ENCODE measurements at places on chromosomes 11 and 22.
A peak's percentile ranks its signal among the peaks of the same experiment; 100 is the strongest.

DNA sequence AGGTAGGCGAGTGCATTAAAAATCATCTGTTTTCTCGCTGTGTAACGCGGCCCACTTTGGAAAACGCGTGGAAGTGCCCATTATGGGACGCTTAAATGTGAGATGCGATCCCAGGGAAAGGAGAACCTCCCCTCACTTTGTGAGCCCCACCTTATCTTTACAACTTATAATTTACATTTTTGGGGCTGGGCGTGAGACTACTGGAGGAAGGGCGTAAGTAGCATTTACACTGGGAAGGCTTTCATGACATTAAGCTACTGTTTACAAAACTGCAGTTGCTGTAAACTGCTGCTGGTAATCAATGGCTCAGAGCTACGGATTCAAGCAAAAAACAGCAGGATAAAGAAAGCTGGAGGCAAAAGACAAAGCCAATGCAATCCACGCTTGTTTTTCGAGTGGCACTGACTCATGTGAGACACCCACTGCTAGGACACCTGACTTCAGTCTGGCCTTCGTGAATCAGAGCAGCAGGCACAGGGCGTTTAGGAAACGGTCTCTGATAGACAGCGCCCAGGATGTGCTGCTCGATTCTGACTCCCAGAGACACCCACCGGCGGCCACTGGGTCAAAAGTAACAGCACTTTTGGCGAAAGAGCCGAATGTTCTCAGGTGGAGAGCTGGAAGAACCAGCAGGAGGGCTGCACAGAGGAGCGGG lies 78.3 kb downstream of the TRMU start:
- no peak for ATAC-seq

DNA sequence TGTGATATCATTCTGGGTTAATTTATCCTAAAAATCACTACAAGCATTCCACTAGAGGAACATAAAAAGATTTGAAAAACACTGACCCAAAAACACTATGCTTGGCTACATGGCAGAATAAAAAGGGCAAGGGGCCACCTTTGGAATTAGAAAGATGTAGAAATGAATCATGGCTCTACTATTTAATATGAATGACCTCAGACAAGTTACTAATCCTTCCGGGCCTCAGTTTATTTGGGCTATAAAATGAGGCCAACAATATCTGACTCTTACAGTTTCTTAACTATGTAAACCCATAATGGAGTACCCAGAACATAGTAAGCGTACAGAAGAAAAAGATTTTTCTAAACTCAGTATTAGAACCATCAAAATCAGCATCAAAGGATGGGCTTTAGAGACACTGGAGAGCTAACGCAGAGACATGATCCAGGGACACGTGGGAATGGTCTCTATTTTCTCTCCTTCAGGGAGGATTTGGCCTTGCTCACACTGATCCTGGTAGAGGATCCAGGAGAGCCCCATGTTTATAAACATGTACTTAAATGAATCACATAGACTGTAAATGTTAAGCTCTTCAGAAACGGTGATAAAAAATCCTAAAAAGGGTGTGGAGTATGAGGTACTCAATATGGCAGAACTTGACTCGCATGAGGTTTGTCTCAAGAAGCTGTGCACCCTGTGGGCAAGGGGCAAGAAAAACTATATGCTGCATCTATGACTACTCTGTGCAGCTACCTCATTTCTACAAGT lies 288.4 kb upstream of the PITPNB start:
- no peak for ATAC-seq

DNA sequence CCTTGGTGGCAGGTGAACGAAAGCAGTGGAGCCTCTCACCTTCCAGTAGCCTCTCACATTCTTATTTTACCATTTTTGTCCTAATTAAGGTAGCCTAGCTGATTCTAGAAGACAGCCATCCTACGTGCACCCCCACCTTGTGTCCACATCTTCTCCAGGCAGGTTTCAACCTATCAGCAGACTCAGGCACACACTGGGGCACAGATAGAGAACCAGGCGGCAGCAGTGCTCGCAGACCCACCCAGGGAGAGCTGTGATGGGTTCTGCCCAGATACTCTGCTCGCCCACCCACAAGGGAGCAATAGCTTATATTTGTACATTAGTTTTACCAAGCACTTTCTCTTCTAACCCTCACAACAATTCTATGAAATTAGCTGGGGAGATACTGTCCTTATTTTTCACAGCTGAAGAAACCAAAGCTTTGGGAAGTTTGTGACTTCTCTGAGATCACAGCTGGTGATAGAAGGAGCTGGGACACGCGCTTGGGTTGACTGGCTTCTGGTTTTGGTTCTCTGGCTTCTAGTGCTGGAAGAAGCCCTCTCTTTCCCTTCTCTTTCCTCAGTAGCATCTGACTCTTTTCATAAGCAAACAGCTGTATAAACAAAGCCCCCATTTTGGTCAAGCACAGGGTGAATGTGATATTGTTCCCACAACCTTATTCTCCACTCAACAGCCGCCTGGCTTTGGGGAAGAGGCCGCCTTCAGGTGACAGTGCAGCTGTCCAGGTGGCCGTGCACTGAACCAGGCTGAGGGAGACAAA lies 36.9 kb downstream of the PPP2R1B start:
- ATAC-seq = no peak

- ATAC-seq = no peak
Measured at GRCh38 chr11:833849-834311, 1.1 kb downstream of the CD151 start.

DNA sequence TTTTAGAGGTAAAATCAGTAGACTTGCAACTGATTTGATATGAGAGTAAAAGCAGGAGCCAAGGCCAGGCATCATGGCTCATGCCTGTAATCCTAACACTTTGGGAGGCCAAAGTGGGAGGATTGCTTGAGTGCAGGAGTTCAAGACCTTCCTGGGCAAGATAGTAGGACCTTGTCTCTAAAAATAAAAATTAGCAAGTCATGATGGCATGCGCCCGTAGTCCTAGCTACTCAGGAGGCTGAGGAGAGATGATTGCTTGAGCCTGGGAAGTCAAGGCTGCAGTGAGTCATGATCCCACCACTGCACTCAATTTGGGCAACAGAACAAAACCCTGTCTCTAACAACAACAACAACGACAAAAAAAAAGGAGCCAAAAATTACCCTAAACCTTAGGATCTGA lies 13.5 kb downstream of the SGSM3 start:
- no peak for ATAC-seq

GRCh38 chr11:17012179-17012578 lies 2.0 kb downstream of the PLEKHA7 start:
- no peak for ATAC-seq

- peak; percentile 44 for ATAC-seq
Measured at GRCh38 chr11:114060392-114061047, 1.0 kb downstream of the ZBTB16 start.

GRCh38 chr11:13955971-13956421 lies 6.5 kb upstream of the SPON1 start:
- no peak for ATAC-seq

DNA sequence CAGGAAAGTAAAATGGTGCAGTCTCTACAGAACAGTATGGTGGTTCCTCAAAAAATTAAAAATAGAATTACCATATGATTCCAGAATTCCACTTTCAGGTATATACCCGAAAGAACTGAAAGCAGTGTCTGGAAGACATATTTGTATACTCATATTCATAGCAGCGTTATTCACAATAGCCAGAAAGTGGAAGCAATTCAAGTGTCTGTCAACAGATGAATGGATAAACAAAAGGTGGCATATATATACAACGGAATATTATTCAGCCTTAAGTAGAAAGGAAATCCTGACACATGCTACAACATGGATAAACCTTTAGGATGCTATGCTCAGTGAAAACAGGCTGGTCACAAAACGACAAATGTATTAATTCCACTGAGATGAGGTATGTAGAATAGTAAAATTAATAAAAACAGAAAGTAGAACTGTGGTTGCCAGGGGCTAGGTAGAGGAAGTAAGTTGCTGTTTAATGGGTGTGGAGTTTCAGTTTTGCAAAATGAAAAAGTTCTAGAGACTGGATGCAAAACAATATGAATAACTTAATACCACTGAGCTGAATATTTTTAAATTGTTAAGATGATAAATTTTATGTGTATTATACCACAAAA lies 14.5 kb downstream of the SAA1 start:
- peak; percentile 76 for ATAC-seq

GRCh38 chr11:27420722-27421572 lies 51.6 kb downstream of the LGR4 start:
- ATAC-seq = no peak

DNA sequence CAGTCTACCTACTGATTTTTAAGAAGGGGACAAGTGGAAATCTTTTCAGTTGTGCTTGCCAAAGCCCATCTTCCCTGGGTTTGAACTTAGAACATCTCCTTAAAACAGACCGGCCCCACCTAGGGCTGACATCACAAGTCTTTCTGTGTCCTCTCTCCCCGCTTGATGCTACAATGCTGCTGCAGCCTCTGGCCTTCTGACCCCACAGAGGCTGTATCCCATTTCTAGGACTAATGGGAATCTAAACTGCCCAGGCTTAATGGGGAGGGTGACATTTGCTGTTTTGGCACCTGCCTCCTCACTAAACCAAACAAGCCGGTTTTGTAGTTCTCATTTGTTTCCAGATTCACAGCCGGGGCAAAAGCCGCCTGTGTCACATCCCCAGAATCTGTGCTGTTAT lies 121.3 kb upstream of the CADM1 start:
- ATAC-seq = no peak

- ATAC-seq = no peak
Measured at GRCh38 chr11:64224151-64224890, 1.7 kb downstream of the TRPT1 start.

- no peak for ATAC-seq
Measured at GRCh38 chr22:48705159-48705916, 1122.3 kb downstream of the BRD1 start.

GRCh38 chr11:75002516-75002915 lies 13.8 kb downstream of the NEU3 start:
- ATAC-seq = no peak

DNA sequence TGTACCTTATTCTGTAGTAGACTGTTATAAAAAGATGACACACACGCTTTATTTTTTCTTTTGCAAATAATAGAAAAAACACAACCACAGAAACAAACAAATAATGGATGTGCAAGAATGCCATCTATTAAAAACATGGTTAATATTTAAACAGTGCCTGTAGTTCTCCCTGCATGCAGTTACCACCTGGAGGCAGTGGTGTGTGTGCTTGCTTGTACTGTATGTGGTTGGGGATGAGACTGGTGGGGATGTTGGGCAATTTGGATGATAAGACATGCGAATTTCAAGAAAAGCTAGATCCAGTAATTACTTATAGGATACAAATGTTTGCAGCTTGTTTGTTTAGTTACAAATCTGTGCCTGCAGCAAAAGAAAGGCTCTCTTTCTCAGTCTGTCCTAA lies 3.6 kb downstream of the C11orf87 start:
- ATAC-seq = no peak

- ATAC-seq = no peak
Measured at GRCh38 chr22:42430528-42431125, 1.6 kb downstream of the NFAM1 start.

GRCh38 chr11:78254268-78254667 lies 65.5 kb downstream of the USP35 start:
- ATAC-seq = no peak

- ATAC-seq = no peak
Measured at GRCh38 chr11:43874738-43875137, 5.9 kb upstream of the ALKBH3 start.

DNA sequence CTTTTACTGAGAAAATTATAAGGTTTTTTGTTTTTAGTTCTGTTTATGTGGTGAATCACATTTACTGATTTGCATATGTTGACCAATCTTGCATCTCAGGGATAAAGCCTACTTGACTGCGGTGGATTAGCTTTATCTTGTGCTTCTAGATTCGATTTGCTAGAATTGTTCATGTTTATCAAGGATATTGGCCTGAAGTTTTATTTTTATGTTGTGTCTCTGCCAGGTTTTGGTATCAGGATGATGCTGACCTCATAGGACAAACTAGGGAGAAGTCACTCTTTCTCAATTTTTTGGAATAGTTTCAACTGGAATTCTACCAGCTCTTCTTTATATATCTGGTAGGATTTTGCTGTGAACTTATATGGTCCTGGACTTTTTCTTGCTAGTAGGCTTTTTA lies 504.8 kb downstream of the ETS1 start:
- ATAC-seq = no peak

GRCh38 chr11:118435290-118435892 lies 901 bp upstream of the KMT2A start:
- peak; percentile 22 for ATAC-seq

DNA sequence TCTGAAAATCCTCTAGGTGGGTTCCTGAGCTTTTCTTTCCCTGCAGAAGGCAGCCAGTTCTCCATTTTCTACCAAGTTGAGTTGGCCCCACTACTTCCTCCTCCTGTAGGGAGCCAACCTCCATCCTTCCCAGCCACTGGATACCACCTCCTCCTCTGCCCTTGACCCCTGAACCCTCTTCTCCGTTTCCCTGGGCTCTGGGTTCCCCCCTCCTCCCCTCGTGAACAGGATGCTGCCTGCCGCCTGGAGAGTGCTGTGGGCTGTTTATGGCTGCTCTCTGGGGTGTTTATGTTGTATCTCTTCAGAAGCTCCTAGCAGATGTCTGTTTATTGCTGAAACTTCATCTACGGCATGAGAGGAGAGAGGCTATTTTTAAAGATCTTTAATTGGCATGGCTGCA lies 8.6 kb downstream of the MICAL2 start:
- ATAC-seq = no peak

- ATAC-seq = no peak
Measured at GRCh38 chr11:2963112-2963754, 28.9 kb downstream of the NAP1L4 start.

DNA sequence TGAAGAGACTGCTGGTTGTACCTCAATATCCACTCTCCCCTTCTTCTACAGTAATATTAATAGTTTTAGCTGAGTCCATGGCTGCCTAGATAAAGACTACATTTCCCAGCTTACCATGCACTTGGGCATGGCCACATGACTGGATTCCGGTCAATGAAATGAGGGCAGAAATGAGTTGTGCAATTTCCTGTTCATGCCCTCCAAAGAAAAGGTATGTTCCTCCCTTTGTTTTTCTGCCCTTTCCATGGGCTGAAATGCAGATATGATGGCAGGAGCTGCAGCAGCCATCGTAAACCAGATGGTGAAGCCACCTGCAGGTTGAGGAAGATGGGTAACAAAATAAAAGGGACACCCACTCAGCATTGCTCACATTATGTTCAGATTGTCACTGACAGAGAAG lies 15.3 kb upstream of the ELFN2 start:
- ATAC-seq = peak; percentile 43

DNA sequence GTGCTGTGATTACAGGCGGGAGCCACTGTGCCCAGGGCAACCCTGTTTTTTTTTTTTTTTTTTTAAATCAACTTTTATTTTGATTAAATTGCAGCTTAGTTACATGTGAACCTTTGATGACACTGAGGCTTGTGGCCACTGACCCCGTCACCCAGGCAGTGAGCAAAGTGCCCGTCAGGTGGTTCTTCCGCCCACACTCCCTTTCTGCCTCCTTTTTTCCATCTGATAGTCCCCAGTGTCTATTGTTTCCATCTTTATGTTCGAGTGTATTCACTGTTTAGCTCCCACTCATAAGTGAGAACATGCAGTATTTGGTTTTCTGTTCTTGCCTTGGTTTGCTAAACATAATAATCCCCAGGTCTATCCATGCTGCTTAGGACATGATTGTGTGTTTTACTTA lies 110.9 kb upstream of the GRK3 start:
- peak; percentile 41 for ATAC-seq
